ENCODE measurements at places on chromosomes 16 and 17.

GRCh38 chr17:47864791-47865216 is 13.8 kb upstream of the SP6 start:
- DNase-seq: no peak

DNA sequence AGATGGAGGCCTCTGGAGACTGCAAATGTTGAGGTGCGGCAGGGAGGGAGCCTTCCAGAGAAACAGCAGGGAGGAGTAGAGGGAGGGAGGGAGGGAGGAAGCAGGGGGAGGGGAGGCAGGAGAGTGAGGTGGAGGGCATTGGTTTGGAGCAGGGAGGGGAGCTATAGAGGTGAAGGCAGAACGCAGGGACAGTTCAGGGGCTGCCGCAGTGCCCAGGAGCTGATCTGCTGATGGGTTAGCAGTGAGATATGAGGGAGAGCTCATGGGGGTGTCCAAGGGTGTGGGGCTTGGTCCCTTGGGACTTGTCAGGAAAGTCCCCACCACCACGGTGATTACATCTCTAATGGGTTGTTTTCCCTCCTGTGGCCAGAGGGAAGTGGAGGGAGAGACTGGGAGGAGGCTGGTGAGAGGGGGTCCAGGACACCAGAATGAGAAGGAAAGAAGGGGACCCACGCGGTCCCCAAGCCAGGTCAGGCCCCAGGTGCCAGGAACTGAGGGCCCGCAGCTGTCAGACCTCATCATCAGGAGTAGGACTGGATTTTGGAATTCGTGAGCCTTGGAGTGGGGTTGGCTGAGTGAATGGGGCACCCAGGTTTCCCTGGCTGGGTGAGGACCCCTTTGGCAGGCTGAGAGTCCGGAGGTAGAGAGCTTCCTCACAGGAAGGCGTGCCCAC is 11.2 kb downstream of the CA4 start:
- DNase-seq: no peak

DNA sequence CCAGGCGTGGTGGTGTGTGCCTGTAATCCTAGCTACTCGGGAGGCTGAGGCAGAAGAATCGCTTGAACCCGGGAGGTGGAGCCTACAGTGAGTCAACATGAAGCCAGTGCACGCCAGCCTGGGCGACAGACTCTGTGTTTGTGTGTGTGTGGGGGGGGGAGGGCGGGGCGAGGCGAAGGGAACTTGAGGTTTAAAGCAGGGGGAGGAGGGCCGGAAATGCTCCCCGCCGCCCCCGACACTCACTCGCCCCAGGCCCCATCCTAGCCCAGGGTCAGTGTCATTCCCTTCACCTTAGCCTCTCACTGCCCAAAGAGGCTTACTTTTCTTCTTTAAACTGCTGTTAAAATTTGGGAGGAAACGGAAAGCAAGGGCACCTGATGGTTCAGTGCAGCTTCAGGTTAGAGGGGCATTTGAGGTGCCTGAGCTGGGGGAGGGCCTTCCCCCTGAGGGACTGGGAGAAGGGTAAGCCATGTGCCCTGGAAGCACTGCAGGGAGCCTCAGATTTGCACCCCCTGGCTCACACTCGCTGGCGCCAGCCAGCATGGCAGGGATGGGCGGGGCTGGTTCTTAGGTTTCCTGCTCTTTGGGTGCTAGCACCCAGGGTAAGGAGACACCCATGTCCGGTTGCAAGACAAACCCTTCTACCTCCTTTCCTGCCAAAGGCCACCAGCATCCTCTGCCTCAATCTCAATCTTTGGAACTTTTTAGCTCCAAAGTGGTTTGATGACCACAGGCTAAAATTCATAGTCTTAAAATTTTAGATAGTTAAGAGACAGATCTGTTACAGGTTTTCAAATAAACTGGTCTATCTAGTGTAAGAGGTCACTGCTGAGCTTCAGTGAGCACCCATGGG is 2.2 kb upstream of the LIMD2 start:
- DNase-seq: peak; percentile 82

DNA sequence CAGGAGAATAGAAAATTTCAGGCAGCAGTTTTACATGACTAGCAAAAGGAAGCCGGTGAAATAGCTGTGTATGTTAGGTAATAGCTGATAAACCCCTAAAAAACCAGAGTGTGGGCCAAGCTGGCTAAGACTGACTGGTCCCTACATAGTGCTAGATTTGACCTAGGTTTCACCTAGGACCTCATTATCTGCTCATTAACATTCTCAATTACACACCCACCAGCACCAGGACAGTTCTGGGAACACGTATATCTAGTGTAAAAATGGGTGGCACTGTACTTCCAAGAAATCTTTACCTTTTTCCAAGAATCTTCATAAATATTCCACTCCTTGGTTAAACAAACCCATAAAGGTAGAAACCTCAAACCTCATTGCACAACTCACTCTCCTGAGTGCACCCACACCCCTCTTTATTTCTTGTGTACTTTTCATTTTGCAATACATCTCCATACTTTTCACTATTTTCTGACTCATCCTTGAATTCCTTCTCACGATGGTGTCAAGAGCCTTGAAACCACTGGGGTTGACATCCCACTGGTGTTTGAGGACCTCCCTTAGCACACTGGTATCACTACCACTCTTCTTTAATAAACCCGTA is 262.7 kb upstream of the KCNJ16 start:
- no peak for DNase-seq

DNA sequence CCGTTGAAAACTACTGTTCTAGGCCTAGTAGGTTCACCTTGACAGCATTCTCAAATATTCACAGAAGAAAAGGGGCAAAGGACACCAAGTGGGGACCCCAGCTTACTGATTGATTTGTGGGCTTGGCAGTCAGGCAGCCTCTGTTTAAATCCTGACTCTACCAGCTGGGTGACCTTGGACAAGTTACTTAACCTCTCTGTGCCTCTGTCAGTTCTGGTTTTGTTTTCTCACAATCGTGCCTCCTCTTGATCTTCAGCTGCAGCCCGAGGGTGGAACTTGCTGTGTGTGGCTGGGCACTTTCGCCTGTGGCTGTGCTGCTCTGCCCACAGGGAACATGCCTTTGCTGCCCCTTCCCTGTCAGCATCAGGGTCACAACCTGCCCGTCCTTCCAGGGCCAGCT is 17.8 kb downstream of the RAP1GAP2 start:
- peak; percentile 42 for DNase-seq

DNA sequence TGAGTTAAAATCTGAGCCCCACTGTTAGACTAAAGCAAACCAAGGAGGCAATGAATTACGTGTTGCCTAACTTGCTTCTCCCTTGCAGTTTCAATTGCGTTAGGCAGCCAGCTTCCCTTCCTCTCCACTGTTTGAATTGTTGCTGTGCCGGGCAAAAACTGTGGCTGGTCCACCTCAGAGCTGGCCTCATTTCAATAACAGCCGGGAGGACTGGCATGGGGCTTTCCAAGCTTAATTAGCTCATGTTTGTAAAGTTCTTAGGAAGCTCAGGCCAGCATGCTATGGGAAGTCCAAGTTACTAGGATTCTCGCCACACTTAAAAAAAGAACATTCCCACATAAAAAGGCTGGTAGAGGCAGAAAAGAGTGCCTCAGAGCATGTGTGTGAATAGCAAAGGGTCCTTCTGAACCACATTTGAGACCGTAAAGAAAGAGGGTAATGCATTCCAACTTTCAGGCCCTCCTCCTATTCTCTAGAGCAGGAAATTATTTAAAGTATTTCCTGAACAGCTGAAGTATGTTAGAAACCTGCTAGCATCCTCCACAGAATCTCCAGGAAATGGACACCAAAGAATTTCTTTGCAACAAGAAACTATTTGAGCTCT is 79.0 kb upstream of the SMURF2 start:
- DNase-seq: no peak

- peak; percentile 15 for DNase-seq
Observed at GRCh38 chr17:57916925-57917858, 38.0 kb downstream of the CUEDC1 start.

DNA sequence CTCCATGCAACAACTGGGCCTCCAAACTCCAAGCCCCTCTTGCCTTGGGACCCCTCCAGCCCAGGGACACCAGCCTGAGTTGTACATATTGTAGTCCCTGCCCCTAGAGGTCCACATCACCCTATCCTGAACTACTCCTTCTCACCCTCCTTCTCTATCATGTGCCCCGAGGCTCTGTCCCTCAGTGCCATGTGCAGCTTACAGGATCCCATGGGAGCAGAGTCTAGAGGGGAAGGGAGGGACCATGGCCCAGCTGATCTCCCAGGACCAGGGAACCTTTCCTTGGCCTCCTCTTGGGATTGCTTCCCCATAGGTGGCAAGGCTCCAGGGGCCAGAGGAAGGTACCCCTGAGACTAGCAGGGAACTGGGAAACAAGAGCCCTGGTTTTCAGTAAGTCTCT is 35.3 kb downstream of the TMEM132E start:
- no peak for DNase-seq

DNA sequence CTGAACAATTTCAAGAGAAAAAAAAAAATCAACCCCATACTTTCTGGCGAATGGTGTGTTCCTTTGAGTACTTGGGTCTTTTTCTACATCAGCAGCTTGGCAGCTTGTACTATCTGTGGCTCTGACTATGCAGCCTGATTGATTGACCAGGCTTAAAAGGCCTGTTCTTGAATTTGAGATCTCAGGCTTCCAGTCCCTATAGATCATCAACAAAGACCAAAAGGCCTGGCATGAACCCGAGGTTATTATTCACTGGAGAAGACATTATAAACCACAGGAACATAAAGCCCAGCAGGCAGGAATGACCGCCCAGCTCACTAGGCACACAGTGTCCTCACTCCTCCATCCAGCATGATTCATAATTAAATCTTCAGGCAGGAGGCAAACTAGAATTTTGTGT is 32.1 kb upstream of the CDH3 start:
- no peak for DNase-seq

- no peak for DNase-seq
Observed at GRCh38 chr17:56144223-56144622, 9.1 kb upstream of the ANKFN1 start.

DNA sequence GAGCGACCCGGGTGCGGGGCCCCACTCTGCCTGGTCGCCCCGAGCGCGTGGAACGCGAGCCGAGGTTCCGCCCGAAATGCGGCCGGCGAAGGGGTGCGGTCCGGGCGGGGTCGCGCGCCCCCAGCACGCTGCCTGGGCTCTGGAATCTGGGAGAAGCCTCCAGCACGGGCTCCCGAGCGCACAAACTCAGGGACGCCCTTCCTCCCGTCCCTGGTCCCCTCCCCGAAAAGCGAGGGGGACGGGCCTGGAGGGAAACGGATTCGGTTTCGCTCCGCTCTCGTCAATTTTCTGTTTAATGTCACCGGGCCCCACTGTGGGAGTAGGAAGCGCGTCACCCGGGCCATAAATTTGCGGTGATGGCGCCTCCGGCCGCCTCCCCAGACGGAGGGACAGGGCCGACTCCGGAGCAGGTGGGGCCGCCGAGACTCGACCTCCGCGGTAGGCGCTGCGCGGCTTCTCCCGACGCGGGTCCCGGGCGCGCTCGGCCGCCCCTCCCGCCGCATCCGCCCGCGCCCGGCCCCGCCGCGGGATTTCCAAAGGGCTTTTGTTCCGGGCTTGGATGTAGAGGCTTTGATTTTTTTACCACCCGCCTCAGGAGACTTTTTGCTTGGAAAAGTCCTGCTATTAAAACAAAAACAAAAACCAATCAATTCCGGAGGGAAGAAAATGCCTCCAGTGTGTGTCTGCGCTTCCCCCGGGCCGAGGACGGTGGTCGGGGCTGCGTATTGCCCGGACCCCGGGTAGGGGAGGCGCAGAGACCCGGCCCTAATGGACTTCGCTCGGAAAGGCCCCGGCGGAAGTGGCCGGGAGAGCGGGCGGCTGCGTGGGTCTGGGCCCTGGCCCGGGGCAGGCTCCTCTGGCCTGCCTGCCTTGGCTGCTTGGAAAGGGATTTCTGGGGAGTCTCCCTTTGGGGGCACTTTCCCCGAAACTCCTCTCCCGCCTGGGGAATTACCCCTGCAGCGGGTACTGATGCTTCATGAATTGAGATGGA is 7.9 kb upstream of the BAHCC1 start:
- no peak for DNase-seq

GRCh38 chr17:61463316-61464129 is 11.3 kb downstream of the TBX4 start:
- no peak for DNase-seq

DNA sequence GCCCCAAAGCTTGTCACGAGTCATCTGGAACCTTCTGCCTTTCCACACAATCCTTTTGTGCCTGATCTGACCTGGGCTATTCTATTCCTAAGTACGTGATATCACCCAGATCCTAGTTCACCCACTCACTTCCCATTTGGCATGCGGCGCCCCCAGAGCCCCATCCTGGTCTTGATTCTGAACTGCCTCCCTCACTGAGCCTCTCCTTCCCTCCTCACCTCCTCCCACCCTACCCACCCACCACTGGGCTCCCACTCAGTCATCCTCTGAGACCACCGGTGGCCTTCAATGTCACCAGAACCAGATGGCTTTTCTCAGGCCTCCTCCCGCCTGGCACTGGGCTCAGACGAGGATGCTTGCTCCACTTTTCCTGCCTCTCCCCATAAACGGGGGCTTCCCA is 18.5 kb downstream of the WDR45B start:
- no peak for DNase-seq

- no peak for DNase-seq
Observed at GRCh38 chr17:79834565-79835469, 4.4 kb downstream of the CBX4 start.

- no peak for DNase-seq
Observed at GRCh38 chr17:79340333-79341221, 266.0 kb downstream of the ENGASE start.

- DNase-seq: no peak
Observed at GRCh38 chr16:64705443-64705842, 416.4 kb downstream of the CDH11 start.

- no peak for DNase-seq
Observed at GRCh38 chr16:6728381-6728780, 604.3 kb upstream of the RBFOX1 start.

GRCh38 chr16:70294385-70295025 is 4.5 kb upstream of the DDX19B start:
- DNase-seq: no peak

DNA sequence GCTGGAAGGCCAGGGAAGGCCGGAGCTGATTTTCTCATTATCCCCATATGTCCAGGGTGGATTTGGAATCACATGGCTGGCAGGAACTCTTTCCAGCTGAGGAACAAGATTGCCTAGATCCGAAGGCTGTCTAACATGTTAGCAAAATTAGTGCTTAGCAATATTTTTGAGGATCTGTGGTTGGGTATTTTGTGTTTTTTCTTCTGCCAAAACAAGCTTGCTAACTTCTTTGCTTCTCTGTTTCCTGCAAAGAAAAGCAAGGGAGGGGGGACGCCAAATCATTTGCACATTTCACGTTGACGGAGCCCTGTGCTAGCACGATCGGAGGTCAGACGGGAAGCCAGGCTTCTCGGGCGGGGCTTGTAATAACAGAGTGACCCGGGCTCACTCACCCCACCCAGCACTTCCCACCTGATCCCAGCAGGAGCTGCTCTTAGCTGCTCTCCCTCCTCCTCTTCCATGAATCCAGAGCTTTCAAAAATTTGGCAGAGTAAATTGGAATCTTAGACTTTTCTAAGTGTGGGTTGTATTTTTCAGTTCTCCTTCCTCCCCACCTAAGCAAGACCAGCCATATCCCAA is 33.3 kb upstream of the FOXF1 start:
- DNase-seq: no peak
